ENCODE measurements at places on chromosomes 6 and 20.
A peak's percentile ranks its signal among the peaks of the same experiment; 100 is the strongest.

GRCh38 chr6:158056804-158057203, 75.1 kb downstream of the SYNJ2 start:
- DNase-seq, result no peak

- no peak for DNase-seq
Observed at GRCh38 chr6:82381278-82381677, 17.7 kb downstream of the TPBG start.

DNA sequence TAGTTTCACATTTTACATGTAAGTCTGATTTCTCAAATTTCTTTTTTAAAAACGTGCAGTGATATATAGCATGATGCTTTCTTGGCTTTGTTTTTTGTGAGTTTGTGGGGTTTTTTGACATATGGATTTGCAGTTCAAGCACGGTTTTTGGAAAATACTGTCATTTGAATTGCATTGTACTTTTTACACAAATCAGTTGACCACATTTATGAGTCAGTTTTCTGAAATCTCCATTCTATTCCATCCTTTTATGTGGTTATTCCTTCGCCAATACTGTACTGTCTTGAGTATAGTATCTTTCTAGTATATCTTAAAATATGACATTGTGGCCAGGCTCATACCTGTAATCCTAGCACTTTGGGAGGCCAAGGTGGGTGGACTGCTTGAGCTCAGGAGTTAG, 890.0 kb upstream of the CITED2 start:
- no peak for DNase-seq

DNA sequence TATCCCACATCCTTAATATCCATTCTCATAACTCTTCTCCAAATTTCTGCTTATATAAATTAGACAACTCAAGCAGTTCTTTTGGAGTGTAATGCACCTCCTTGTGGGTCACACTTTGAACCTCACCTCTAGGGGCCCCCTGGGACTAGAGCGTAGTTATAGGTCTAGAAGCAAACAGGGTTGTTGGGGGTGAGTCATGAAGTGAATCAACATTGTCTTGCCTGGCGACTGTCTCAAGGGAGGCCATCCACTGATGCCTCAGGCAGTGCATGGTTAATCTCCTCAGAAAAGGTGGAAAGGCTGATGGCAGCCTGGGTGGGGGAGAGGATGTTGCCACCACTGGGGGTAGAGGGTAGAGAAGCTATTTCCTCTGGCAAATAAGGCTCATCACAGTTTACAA, 129.1 kb downstream of the TNFRSF21 start:
- DNase-seq, result no peak

- no peak for DNase-seq
Observed at GRCh38 chr6:134317471-134318131, at the start of gene SGK1. TSS of gene SGK1 (minus strand) at chr6:134318112. CDS start at chr6:134317460, 652 bp downstream.

- peak; percentile 87 for DNase-seq
Observed at GRCh38 chr6:100203400-100203799, 209.4 kb upstream of the MCHR2 start.
